Stomach (tissue), 19 donors: ENCODE measurements at places on chromosomes 13 and 19. TPM values are rescaled to one million over a fixed set of nuclear protein-coding genes. Genes with fewer than 3 reads are reported as not detected.

DNA sequence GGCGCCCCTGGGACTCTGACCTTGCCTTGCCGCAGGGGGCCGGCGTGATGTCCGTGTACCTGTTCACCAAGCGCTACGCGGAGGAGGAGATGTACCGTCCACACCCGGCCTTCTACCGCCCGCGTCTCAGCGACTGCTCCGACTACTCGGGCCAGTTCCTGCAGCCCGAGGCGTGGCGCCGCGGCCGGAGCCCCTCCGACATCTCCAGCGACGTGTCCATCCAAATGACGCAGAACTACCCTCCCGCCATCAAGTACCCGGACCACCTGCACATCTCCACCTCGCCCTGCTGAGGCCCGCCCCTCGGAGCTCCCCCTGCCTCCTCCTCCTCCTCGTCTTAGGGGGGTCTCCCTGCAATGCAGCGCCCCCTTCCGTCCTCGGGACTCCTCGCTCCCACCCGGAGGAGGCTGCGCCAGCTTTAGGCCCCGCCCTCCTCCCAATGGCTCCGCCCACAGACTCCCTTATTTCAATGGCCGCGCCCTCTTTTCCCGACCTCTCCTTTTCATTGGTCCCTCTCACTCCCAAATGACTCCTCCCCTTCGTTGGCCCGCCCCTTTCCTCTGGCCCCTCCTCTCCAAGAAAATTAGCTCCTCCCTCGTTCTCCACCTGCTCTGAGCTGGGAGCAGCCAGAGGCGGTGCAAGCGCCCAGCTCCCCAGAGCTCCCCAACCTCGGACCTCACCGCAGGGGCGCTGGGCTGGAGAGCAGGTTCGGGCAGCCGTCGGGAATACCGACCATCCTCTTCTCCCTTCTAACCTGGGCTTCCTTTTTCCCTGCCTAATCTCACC, 20.5 kb upstream of the CACNG8 start:
- H3K27me3 ChIP-seq = peaks cover 51% of the 10 kb centered on the region
- no peak overlapping the region for H3K27ac ChIP-seq

GRCh38 chr13:30142486-30143211, 164.7 kb downstream of the KATNAL1 start:
- peaks cover 19% of the 10 kb centered on the region for H3K4me1 ChIP-seq
- H3K27ac ChIP-seq = peak overlapping the region; percentile 57
- DNase-seq = no peak

DNA sequence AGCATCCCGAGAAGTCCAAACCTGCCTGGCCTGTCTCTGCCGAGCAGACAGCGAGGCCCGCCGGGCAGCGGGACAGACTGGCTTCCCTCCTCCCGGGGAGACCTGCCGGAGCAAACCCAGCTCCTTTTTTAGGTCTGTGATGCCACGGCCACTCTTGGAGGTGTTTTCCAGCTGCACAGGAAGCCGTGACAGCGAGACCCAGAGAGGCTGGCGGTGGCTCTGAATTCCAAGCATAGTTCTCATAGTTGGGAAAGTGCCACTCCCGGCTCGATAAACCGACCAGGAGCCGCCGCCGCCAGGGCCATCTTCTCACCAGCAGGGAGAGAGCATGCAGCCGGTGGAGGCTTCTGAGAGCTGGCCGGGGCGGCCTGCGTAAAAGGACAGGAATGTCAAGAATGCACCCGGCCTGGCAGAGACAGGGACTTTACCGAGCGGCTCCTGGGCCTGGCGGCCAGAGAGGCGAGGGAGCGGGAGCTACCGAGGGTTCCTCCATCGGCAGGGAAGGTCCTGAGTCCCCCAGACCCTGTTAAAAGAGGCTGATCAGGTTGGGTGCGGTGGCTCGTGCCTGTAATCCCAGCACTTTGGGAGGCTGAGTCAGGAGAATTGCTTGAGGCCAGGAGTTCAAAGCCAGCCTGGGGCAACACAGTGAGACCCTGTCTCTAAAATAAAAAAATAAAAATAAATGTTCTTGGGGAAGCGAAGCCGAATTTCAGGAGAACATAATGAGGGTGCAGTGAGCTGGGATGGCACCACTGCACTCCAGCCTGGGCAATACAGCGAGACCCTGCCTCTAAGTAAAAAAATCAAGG, 64.9 kb downstream of the GADD45B start:
- H3K27me3 ChIP-seq = no peaks in the 10 kb centered on the region
- peak overlapping the region; percentile 92 for H3K27ac ChIP-seq
- peak; percentile 94 for DNase-seq

DNA sequence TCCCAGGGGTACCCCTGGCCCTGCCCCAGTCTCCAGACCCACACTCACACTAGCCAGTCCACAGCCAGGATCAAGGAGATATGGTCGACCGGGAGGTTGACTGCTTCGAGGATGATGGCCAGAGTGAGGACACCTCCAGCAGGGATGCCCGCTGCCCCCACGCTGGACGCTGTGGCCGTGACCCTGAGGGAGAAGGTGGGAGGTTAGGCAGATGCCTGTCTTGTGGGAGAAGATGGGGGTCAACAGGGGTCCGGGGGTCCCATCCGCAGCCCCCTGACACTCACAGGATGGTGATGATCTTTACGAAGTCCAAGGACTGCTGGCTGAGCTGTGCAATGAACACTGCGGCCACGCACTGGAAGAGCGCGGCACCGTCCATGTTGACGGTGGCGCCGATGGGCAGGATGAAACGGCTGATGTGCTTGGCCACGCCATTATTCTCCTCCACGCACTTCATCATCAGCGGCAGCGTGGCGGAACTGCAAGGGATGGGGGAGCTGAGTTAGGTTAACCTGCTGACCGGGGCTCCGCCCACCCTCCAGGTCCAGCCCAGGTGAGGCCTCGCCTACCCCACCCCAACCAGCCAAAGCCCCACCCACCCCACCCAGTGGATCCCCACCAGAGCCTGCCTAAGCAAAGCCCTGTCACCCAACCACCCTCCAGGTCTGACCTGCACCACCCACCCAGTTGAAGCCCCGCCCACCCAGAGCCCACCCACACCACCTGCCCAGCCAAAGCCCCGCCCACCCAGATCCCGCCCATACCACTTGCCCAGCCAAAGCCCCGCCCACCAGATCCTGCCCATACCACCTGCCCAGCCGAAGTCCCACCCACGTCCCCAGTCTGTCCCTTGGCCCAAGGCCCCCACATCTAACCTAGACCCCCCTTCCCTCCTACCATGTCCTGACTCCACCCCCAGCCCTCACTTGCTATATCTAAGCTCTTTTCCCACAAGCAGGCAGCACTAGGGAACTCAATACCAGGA, 11.2 kb downstream of the SLC1A5 start:
- peak overlapping the region; percentile 20 for H3K27ac ChIP-seq
- H3K4me3 ChIP-seq = no peak overlapping the region
- no peak for DNase-seq
- peaks cover 57% of the 10 kb centered on the region for H3K36me3 ChIP-seq

GRCh38 chr19:41362143-41362847, 1.7 kb downstream of the B9D2 start:
- H3K27ac ChIP-seq = peak overlapping the region; percentile 99
- no peak overlapping the region for H3K4me3 ChIP-seq
- H3K27me3 ChIP-seq = no peaks in the 10 kb centered on the region

GRCh38 chr13:22883262-22883840, 297.4 kb upstream of the SGCG start:
- H3K4me1 ChIP-seq = no peaks in the 10 kb centered on the region
- H3K36me3 ChIP-seq = no peaks in the 10 kb centered on the region
- no peaks in the 10 kb centered on the region for H3K27me3 ChIP-seq
- no peak overlapping the region for H3K4me3 ChIP-seq
- H3K27ac ChIP-seq = no peak overlapping the region

GRCh38 chr13:76884186-76884906, 1.9 kb downstream of the KCTD12 start:
- peak overlapping the region; percentile 71 for H3K4me3 ChIP-seq
- peak; percentile 30 for DNase-seq
- no peaks in the 10 kb centered on the region for H3K27me3 ChIP-seq
- peaks cover 12% of the 10 kb centered on the region for H3K4me1 ChIP-seq
- H3K36me3 ChIP-seq = no peaks in the 10 kb centered on the region

GRCh38 chr13:110887597-110888333, 27.1 kb downstream of the ANKRD10 start:
- peak; percentile 34 for DNase-seq
- no peak overlapping the region for H3K4me3 ChIP-seq
- peaks cover 24% of the 10 kb centered on the region for H3K4me1 ChIP-seq
- no peaks in the 10 kb centered on the region for H3K27me3 ChIP-seq
- H3K27ac ChIP-seq = peak overlapping the region; percentile 16
- peaks cover 15% of the 10 kb centered on the region for H3K36me3 ChIP-seq

DNA sequence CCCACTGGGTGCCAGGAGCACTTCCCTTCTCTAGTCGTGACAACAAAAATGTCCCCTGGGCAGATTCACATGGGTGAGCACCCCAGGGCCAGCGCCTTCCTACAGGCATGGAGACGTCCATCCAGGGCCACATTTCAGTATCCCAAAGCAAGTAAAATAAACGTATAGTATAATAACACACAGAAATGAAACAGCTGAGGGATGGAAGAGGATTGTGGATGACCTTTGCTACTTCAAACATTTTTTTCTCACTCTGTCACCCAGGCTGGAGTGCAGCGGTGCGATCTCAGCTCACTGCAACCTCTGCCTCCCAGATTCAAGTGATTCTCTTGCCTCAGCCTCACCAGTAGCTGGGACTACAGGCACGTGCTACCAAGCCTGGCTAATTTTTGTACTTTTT, 28.2 kb downstream of the CILP2 start:
- H3K27me3 ChIP-seq = no peaks in the 10 kb centered on the region
- H3K36me3 ChIP-seq = no peaks in the 10 kb centered on the region
- no peak for DNase-seq
- no peak overlapping the region for H3K4me3 ChIP-seq
- H3K4me1 ChIP-seq = no peaks in the 10 kb centered on the region

DNA sequence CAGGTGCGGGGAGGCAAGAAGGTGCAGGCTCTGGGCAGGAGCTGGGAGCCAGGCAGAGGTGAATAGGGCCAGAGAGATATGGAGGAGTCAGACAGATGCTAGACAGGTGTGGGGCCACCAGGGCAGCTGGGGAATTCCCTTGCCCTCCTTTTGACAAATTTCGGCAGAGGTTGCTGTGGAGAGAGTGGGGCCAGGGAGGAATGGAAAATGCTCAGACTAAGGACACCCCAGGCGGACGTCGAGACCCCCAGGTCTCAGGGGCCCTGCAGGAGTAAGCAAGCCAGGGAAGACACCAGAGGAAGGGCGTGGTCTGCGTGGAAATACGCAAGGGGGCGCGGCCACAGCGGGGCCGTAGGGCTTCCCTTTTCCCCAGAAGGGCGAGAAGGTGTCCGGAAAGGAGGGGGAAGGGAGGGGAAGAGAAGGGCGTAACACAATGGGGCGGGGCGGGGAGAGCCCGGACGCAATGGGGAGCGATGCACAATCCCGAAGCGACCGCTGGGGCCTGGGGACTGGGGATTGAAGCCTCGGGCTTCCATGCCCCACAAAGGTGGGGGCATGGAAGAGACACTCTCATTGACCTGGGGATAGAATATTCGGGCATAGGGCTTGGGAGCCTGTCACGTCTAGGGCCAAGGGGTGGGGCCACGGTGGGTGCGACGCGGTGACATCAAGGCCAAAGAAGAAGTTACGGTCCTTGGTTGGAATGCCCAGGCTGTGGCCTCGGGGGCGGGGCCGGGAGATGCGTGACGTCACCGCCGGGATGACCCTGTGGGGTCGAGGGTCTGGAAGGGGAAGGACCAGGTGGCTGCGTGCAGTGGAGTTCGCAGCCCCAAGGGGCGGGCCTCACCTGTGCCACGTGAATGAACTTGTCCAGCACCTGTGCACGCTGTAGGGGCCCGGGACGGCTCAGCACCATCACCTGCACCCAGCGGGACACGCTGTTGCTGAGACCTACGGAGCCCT, 8.2 kb downstream of the RASGRP4 start:
- peaks cover 62% of the 10 kb centered on the region for H3K27me3 ChIP-seq
- no peaks in the 10 kb centered on the region for H3K36me3 ChIP-seq

DNA sequence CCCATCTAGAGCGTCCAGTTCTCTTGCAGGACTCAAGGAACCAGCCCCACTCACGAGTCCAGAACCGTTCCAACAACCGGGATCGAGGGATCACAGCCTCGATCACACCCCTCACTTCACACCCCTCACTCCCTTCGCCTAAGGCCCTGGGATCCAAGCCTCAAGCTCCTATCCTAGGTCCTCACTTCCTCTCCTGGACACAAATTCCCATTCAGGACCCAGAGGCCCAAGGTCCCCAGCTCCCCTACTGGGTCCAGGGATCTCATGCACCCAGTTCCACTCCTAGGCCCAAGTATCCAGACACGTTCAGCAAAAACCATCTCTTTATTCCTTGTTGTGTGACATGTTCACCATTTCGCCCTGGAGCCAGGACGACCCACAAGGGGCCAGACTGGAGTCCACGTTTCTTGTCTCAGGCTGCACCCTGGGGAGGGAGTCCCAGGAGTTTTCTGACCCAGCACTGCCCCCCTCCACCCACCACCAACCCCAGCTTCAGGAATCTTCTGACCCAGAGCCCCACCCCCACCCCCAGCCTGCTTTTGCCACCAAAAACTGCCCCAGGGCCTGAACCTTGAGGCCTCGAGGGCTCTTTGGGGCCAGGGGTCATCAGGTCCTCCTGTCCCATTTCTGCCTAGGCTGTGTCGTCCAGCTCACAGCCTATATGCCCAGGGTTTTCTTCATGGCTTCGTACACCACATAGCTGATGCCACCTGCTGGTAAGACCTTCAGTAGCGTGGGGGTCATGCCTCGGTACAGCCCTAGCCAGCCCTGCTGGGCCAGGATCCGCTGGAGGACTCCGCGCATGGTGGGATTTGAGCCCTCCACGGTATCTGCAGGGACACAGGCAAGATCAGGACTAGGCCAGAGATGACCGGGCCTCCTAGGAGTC, 1.4 kb upstream of the KHSRP start:
- no peaks in the 10 kb centered on the region for H3K27me3 ChIP-seq
- DNase-seq = no peak
- H3K27ac ChIP-seq = peak overlapping the region; percentile 87
- peaks cover 12% of the 10 kb centered on the region for H3K36me3 ChIP-seq
- H3K4me3 ChIP-seq = peak overlapping the region; percentile 13
- H3K4me1 ChIP-seq = peaks cover 35% of the 10 kb centered on the region

GRCh38 chr13:109113427-109113826, 484.0 kb downstream of the MYO16 start:
- H3K36me3 ChIP-seq = no peaks in the 10 kb centered on the region
- no peaks in the 10 kb centered on the region for H3K4me1 ChIP-seq
- H3K27ac ChIP-seq = no peak overlapping the region
- DNase-seq = no peak

- no peak for DNase-seq
- H3K4me1 ChIP-seq = no peaks in the 10 kb centered on the region
- no peaks in the 10 kb centered on the region for H3K36me3 ChIP-seq
- H3K27me3 ChIP-seq = no peaks in the 10 kb centered on the region
- H3K4me3 ChIP-seq = no peak overlapping the region
Measured at GRCh38 chr19:27691991-27692390, 1521.0 kb downstream of the UQCRFS1 start.

ZNF823 gene
- total RNA-seq = 1.2 TPM

RNF17 gene
- total RNA-seq = not detected

KIR2DL1 gene
- not detected for total RNA-seq
